ENCODE measurements at places on chromosomes 16 and 17.

GRCh38 chr16:48459167-48459566, 74.0 kb upstream of the SIAH1 start:
- no peak for DNase-seq

GRCh38 chr16:77212741-77213541, 13.7 kb downstream of the SYCE1L start:
- no peak for DNase-seq

GRCh38 chr16:81804134-81804610, 25.1 kb downstream of the PLCG2 start:
- DNase-seq, result no peak

- no peak for DNase-seq
Observed at GRCh38 chr17:13642188-13642587, 40.5 kb upstream of the HS3ST3A1 start.

- no peak for DNase-seq
Observed at GRCh38 chr17:12789075-12789480, 220 bp upstream of the ARHGAP44 start.

GRCh38 chr16:73956587-73957494, 339.8 kb upstream of the PSMD7 start:
- peak; percentile 27 for DNase-seq

- DNase-seq, result no peak
Observed at GRCh38 chr16:27431773-27432532, 30.0 kb downstream of the IL21R start.

- DNase-seq, result peak; percentile 48
Observed at GRCh38 chr17:54948380-54948779, 20.1 kb downstream of the COX11 start.

DNA sequence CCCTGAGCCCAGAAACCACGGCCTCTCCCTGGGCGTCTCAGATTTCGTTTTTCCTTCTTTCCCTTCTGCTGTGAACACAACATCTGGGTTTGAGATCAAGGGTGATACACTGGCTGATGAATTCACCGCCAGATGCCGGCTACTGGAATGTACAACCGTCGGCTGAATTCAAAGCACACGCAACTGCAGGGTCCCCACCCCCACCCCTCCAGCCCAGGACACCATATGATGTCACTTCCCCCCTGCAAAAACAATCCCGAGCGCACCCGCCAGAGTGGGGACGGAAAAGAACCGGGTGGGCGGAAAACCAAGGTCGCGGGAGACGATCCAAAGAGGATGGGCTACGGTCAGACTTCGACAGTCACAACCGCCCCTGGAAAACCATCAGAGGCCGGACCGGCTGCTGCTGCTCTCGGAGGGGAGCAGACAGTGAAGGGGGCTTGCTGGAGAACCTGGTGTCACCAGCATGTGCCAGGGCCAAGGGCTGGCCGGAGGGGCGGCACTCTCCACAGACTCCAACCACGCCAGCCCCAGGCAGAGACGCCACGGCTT, 23.3 kb downstream of the CEP295NL start:
- DNase-seq, result peak; percentile 80

All from GM04504 (cell line).